Bronchial epithelial cell (primary cell): ENCODE measurements at places on chromosomes 12 and 14. TPM values are rescaled to one million over a fixed set of nuclear protein-coding genes. Genes with fewer than 3 reads are reported as not detected.

DNA sequence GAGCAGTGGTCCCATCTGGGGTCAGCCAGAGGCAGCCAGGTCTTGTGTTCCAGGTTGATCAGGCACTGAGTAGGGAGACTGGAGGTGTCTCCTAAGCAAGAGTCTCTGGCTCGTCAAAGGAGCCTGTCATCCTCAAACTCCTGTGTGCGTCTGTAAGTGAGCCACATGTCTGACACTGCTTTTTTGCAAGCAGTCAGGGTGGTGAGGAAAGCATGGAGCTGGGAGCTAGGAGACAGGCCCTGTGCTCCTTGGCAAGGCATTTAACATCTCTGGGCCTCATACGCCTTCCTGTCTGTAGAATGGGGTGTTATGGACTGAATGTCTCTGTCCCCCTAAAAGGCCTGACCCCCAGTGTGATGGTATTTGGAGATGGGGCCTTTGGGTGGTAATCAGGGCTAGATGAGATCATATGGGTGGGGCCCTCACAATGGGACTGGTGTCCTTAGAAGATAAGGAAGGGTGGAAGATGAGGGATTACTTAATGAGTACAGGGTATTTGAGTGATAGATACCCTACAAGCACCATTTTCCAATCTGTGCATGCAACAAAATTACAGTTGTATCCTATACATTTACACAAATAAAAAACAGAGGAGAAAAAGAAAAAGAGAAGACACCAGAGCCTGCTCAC is 53.0 kb downstream of the ARL6IP4 start:
- no peak for DNase-seq

GRCh38 chr12:113997365-113997764 is 31.2 kb upstream of the RBM19 start:
- DNase-seq: no peak

DNA sequence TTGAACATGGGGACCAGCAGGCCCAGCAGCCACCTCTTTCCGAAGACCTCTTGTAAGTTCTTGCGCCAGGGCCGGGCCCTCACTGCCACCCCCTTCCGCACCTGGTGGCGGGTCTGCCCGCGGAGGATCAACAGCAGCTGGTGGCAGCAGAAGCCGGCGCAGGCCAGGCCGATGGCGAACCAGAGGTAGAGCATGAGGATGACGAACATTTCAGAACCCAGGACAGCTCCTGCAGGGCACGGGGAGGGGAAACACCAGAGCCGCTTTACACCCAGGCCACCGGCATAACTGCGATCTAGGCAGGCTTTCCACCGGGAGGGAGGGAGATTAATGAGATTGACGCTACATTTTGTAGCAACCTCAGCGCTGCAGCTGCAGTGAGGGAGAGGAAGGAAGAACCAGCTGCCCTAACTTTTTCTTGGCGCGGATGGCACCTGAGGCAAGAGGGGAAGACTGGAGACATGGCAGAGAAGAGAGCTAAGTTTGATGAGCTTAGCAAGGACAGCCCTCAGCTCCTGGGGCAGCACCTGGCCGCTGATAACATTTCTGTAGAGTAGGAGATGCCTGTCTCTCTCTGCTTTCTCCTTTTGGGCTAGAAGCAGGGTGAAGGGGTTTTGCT is 7.8 kb downstream of the ZDHHC22 start:
- peak; percentile 58 for DNase-seq

DNA sequence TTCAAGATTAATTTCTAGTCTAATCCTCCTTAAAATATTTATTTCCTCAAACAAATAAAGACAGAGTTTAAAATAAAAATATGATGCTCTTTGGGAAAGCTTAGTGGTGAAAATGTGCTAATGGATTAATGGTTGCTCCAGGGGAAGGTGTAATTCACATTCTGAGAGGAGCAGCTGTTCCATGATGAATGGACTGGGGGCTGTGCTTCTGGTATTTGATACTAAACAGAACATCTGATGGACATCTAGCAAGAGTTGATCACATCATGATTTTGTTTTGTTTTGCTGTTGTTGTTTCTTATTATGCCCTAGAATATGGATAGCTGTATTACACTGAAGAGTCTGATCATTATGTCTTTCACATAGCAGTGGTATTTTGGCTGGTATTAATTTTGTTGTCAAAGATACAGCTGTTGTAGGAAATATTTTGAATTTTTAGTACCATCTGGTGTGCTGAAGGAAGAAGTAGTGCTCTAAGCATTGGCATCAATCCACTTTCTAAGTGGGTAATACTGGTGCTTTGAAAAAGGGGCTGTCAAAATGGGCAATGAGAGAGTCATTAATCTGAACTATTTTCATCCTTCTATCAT is 296.4 kb downstream of the ADAMTS20 start:
- no peak for DNase-seq

- peak; percentile 48 for DNase-seq
Observed at GRCh38 chr12:77847060-77847541, 16.4 kb downstream of the NAV3 start.

GRCh38 chr12:38389614-38390013 is 73.0 kb downstream of the ALG10B start:
- DNase-seq: peak; percentile 80

DNA sequence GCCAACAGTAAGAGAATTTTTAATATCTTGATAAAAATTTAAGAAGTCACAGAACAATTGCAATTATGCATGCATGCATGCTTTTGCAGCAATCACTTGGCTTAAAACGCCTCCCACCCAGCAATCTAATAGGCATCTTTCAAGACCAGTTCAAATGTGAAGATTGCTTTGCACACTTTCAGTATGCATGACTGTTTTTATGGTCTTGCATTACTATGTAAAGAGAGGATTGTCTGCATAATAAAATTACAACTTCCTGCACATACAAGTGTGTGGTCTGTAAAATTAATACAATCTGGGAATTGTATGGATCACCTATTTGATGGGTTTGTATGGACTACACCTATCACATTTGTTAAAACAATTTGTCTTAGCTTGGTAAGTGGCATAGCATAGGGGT is 48.8 kb downstream of the E2F7 start:
- DNase-seq: no peak

GRCh38 chr14:66104486-66104885 is 381.7 kb upstream of the CCDC196 start:
- DNase-seq: peak; percentile 23

DNA sequence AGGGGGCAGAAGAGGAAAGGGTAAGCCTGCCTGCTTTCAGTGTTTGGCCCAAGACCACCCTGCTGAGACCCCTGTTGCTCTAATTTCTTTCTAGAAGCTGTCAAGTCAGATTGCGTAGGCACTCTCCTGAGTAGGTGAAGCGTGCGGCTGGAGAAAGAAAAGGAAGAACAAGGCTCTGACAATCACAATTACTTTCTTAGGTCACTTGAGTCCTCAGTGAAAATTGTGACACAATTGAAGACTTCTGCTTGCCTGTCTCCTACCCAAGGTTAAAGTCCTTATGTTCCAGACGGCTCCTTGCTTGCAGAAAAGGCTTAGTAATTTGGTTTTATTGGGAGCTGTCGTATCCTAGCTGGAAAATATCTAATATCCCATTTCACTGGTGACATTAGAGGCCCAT is 721 bp upstream of the CTSG start:
- no peak for DNase-seq

DNA sequence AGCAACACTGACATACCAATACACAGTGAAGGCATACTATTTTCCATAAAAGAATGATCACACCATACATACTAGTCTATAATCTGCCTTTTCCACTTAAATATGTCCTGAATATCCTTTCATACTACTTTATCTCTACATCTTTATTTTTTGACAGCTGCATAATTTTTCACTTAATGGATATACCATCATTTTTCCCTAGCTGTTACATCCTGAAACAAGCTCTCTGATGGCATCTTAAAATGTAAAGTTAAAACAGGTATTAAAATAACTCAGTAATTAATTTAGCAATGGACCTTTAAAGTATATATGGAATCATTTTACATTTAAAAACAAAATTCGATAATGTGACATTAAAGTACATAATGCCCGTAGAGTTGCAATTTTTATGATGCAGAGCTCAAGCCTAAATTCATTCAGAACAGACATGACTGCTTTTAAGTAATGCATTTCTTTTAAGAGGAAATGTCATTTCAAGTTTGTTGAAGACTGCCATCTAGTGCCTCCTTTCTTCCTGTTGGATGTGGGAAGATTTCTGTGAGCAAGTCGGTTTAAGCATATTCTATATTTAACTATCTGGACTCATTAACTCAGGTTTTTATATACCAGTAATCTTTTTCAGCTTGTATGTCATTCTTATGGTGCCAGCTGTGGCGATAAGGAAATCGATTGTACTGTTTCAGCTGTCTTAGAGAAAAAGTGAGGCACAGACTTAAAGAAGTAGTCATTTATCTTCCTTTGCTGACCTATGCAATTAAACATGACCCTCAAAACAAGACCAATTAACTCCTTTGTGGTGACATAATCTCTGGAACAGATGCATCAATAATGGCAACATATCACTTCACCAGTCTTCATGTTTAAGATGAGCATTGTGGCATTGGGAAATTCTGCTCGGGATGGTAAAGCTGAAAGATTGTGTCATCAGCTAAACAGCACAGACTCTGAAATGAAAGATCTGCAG is 20.3 kb downstream of the PRICKLE1 start:
- DNase-seq: peak; percentile 71

- DNase-seq: no peak
Observed at GRCh38 chr12:76275511-76276093, 72.6 kb downstream of the BBS10 start.

The C12orf50 gene
- not detected in 2 replicates for total RNA-seq
